Left kidney (tissue), 8 donors: ENCODE measurements at places on chromosomes 11 and 22. TPM values are rescaled to one million over a fixed set of nuclear protein-coding genes. Genes with fewer than 3 reads are reported as not detected.

The HEPHL1 gene
- polyA plus RNA-seq, result 0.33 TPM

The ZNF215 gene
- polyA plus RNA-seq, result 4.6 TPM

The OR51A7 gene
- not detected for polyA plus RNA-seq

The PANX3 gene
- not detected for polyA plus RNA-seq

The MAJIN gene
- 0.88 TPM for polyA plus RNA-seq

The CSNK2A3 gene
- 1.9 TPM for polyA plus RNA-seq

The ZBTB16 gene
- polyA plus RNA-seq, result 0.93 TPM

The FJX1 gene
- polyA plus RNA-seq, result 15.0 TPM

The FBXO3 gene
- 62.1 TPM for polyA plus RNA-seq

The MB gene
- not detected for polyA plus RNA-seq

The KCNJ11 gene
- polyA plus RNA-seq, result 2.6 TPM
